Stimulated activated CD4-positive, alpha-beta T cell treated with anti-CD3 and anti-CD28 coated beads, Interleukin-12 subunit alpha, Interleukin-12 subunit beta, amount 100 ng/mL, for 4 hours (primary cell): ENCODE measurements at places on chromosomes 7 and 10.
A peak's percentile ranks its signal among the peaks of the same experiment; 100 is the strongest.

DNA sequence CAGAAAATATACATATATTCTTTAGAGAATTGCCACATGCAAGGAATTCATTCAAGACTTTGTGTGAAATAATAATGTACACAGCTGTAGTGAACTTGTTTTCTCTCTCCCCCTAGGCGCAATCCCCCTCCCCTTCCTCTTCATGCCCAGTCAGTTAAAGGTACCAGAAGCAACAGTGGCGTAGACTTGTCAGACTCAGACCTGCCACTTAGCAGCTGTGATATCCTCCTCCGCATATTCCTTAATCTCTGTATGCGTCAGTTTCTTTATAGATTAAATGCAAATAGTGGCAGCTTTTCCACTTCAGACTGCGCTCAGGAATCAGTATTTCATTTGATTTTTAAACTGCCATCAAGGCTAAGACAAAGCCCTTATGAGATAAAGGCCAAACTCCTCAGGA is 364.0 kb downstream of the GFRA1 start:
- DNase-seq, result no peak

GRCh38 chr7:140656548-140657515 is 15.9 kb upstream of the ADCK2 start:
- peak; percentile 13 for DNase-seq

DNA sequence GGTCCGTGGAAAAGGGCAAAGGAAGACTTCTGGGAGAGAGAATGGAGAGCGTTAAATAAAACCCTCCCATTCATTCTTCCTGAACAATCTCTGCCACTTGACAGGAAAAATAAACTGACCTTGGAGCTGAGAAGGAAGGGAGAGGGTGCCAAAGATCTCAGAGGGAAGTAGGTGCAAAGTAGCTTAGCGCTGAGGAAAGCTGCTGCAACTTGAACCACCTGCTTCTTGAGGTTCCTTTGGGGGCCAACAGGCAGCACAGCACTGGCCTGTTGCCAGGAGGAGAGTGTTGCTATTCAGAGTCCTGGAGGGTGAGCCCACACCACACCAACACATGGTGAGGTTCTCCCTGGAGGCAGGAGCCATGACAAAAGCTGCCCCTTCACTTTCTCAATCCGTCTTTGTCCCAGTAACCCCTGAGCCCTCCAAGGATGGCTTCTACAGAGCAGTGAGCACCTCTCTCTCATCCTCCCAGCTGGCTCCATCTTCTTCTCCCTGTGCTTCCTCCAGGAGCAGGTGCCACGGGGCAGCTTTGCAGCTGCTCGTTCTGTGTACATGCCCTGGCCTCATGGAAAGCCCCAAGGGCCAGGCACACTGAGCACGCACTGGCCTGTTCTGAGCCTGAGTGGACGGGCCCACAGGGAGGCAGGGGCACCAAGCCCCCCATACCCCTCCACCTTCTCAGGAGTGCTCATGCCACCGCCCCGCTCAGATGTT is 101.3 kb downstream of the STRA8 start:
- no peak for DNase-seq

GRCh38 chr10:20481054-20481453 is 416.1 kb downstream of the NEBL start:
- DNase-seq, result no peak

DNA sequence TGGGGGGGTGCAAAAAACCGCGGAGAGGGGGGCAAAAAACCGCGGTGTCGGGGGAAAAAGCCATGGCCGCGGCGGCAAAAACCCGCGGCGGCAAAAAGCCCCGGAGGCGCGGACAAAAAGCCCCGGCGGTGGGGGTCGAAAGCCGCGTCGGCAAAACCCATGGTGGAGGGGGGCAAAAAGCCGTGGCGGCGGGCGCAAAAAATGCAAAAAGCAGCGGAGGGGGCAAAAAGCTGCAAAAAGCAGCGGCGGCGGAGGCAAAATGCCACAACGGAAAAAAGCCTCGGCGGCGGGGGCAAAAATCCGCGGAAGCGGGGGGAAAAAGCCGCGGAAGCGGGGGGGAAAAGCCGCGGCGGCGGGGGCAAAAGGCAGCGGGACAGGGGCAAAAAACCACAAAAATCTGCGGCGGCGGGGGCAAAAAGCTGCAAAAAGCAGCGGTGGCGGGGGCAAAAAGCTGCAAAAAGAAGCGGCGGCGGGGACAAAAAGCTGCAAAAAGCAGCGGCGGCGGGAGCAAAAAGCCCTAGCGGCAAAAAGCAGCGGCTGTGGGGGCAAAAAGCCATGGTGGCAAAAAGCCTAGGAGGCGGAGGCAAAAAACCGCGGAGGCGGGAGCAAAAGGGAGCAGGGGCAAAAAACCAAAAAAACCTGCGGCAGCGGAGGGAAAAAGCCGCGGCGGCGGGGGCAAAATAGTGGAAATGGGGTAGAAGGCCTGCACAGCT is 418.9 kb downstream of the ZNF716 start:
- DNase-seq, result no peak

- DNase-seq, result no peak
Measured at GRCh38 chr7:112248598-112248997, 42.1 kb downstream of the ZNF277 start.

GRCh38 chr10:20265146-20265545 is 448.9 kb downstream of the PLXDC2 start:
- no peak for DNase-seq

- peak; percentile 30 for DNase-seq
Measured at GRCh38 chr7:98831641-98832221, 38.1 kb downstream of the TMEM130 start.

DNA sequence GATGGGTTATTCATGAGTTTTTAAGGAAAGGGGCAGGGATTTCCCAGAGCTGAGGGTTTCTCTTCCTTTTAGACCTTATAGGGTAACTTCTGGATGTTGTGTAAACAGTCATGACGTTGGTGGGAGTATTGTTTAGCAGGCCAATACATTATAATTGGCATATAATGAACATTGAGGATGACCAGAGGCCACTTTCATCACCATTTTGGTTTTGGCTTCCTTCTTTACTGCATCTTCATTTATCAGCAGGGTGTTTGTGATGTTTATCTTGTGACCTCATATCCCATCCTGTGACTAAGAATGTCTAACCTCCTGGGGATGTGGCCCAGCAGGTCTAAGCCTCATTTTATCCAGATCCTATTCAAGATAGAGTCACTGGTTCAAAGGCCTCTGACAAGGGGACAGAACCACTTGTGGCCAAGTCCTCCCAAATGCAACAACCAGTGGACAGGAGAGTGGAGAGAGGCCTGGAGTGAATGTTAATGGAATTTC is 77.3 kb upstream of the RPA3 start:
- DNase-seq, result no peak

- no peak for DNase-seq
Measured at GRCh38 chr10:131685007-131685406, 215.8 kb upstream of the PPP2R2D start.

GRCh38 chr10:104247513-104248146 is 7.1 kb upstream of the GSTO1 start:
- no peak for DNase-seq

GRCh38 chr7:31065021-31065593 is 13.0 kb downstream of the ADCYAP1R1 start:
- no peak for DNase-seq

GRCh38 chr7:101563198-101563901 is 65.7 kb downstream of the MYL10 start:
- DNase-seq, result no peak

DNA sequence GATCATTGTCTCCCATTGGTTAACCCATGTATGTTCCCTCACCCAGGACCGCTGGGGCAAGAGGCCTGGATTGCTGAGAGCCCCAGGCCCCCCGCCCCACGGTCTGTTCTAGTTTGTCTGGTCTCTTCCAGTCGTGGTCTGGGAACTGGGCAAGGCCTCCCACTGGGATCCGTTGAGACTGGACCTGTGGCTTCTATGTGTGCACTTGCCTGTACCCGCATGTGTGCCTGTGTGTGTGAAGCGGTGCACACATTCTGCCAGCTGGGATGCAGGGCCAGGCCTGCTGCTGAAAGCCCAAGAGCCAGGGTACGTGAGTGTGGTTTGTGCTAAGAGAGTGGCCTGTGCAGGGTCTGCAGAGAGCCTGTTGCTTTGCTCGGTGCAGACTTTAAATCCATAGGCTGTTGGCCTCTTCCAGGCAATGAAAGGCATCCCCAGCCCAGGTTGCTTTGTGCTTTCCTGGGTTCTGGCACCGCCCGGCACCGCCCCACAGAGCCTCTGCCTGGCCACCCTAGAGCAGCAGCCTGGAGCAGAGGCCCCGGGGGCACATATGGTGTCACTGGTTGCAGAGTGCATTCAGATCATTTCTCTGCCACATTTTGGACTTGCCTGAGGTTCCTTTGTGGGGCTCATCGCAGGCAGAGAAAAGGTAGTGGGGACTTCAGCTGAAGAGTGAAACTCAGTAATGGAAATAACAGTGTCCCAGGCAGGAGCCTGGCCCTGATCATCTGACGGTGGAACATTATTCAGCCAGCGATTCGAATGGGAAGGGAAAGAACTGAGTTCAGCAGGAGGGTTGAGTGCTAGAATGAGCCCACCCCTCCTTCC is 215.5 kb downstream of the GLRX3 start:
- no peak for DNase-seq

DNA sequence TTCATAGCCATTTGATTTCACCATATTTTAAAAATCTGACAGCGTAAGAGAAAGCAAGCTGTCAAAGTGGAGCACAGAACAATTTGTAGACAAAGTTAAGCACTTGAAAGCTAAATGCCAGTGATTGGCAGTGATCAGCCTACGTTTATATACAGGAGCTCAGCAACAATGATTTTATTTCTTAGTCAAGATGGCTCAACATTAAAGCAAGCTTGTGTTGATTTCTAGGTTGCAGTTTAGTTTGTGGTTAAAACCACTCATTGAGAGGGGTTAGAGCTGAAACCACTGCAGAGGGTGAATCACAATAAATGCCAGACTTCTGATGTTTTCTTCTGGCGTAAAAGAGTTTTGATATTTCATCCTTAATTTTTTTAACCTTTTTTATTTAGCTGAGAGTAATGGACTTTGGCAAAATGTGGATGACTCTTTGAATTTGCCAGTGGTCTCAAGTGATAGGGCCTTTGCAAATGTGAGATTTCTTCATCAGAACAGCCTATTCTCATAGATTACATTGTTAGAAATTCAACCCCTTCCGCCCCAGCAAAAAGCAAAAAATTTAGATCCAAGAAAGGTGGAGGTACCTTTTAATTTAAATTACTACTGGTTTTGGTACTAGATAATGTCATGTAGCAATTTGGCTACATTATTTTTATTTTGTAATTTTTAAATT is 73.8 kb downstream of the SHOC2 start:
- DNase-seq, result no peak

DNA sequence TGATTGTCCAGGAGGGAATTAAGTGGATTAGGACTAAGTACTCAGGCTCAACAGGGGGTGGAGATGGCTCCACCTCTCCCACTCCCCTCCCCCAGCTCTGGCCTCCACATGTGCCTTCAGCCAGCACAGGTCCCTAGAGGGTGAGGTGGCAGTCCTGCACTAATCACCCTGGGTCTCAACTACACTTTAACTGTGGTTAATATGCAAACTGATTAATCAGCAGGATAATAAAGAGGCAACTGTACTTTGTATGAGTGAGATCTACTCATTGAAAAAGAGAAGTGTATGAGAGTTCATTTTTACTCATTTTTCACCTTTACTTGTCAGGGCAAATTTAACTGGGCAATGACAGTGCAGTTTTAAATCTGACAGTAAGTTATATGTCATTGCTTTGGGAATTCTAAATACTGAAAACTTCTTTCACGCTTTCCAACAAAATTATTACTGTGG is 223.8 kb upstream of the CCDC6 start:
- DNase-seq, result no peak

- peak; percentile 2 for DNase-seq
Measured at GRCh38 chr10:42753507-42754154, 29.0 kb upstream of the BMS1 start.

- DNase-seq, result no peak
Measured at GRCh38 chr10:112092519-112092918, 91.0 kb downstream of the GPAM start.

- no peak for DNase-seq
Measured at GRCh38 chr7:112074464-112074863, 131.7 kb downstream of the DOCK4 start.

GRCh38 chr10:85575441-85575840 is 791.2 kb downstream of the GRID1 start:
- no peak for DNase-seq

GRCh38 chr7:87192784-87193487 is 26.6 kb downstream of the TMEM243 start:
- no peak for DNase-seq

- no peak for DNase-seq
Measured at GRCh38 chr10:95987685-95988426, 55.5 kb upstream of the CCNJ start.

DNA sequence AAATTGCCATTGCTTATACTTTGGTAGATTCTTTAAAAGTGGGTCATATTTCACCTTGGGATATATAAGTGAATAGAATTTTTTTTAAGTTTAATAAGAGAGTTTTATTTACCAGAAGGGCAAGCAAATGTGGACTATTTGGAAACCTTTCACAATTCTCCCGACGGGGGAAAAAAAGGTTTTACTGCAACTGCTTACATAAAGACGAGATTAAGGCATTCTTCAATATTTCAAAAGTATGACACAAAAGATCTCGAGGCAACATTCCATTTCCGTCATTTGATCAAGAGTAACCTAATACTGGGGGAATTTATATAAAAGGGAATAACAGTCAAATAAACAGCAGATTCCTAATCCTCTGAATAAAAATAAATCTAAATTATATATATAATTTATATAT is 28.5 kb downstream of the HYCC1 start:
- no peak for DNase-seq

GRCh38 chr7:75878312-75878768 is 494 bp upstream of the RHBDD2 start:
- DNase-seq, result no peak

- no peak for DNase-seq
Measured at GRCh38 chr10:26841733-26842317, 18.9 kb downstream of the ABI1 start.

GRCh38 chr7:95897557-95898251 is 125.3 kb downstream of the DYNC1I1 start:
- DNase-seq, result no peak

DNA sequence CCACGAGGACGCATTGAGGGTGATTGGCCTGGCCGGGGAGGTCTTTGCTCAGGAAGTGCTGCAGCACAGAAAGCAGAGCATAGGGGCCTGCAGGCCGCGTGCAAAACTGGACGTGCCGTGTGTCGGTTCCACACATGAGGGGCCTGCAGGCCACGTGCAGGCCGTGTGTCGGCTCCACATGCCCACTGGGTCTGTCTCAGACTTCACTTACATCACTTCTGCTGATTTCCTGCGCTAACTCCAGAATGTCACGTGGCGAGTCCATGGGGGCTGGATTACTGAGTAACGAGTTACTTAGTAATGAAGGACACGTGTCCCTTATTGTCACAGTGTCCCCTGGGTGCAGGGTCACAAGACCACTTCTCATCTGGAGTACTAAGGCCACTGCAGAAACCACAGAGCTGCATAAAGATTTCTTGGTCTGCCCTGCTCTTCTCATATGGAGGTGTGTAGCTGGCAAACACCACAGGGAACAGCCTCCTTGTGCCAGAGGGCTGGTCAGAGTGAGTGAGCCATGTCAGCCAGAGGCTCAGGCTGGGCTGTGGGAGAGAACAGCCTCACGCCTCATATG is 60.8 kb downstream of the GDI2 start:
- DNase-seq, result no peak

- DNase-seq, result no peak
Measured at GRCh38 chr10:30160271-30160982, 101.0 kb upstream of the JCAD start.
